ENCODE measurements at places on chromosomes 11 and 22.

GRCh38 chr11:82004537-82005213 lies 729.0 kb downstream of the FAM181B start:
- no peak for DNase-seq

- no peak for DNase-seq
These were observed 44.0 kb downstream of the PIK3C2A start for GRCh38 chr11:17163736-17164135.

DNA sequence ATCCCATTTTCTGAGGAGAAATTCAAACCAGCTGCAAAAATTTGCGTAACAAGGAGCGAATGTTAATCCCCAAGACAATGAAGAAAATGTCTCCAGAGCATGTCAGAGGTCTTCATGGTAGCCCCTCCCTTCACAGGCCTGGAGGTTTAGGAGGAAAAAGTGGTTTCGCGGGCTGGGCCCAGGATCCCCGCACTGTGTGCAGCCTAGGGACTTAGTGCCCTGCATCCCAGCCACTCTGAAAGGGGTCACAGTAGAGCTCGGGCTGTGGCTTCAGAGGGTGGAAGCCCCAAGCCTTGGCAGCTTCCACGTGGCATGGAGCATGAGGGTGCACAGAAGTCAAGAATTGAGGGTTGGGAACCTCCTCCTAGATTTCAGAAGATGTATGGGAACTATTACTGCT lies 87.4 kb downstream of the BRD1 start:
- no peak for DNase-seq

DNA sequence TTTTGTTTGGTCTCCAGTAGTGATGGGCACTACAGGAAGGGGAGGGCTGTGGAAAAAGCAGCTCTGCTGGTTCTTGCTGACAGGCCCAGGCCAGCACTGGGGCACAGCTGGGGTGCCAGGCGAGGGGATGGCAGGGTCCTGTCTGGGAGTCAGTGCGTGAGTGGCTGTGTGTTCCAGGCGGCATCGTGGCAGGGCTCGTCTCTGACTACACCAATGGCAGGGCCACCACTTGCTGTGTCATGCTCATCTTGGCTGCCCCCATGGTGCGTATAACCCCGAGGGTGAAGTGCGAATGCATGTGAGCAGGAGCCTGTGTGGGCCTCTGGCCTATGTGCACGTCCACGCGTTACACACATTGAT lies 20.9 kb downstream of the SLC37A2 start:
- no peak for DNase-seq

GRCh38 chr11:122418032-122418431 lies 237.5 kb upstream of the UBASH3B start:
- no peak for DNase-seq

- no peak for DNase-seq
These were observed 87.8 kb upstream of the BMAL1 start for GRCh38 chr11:13189561-13190426.

DNA sequence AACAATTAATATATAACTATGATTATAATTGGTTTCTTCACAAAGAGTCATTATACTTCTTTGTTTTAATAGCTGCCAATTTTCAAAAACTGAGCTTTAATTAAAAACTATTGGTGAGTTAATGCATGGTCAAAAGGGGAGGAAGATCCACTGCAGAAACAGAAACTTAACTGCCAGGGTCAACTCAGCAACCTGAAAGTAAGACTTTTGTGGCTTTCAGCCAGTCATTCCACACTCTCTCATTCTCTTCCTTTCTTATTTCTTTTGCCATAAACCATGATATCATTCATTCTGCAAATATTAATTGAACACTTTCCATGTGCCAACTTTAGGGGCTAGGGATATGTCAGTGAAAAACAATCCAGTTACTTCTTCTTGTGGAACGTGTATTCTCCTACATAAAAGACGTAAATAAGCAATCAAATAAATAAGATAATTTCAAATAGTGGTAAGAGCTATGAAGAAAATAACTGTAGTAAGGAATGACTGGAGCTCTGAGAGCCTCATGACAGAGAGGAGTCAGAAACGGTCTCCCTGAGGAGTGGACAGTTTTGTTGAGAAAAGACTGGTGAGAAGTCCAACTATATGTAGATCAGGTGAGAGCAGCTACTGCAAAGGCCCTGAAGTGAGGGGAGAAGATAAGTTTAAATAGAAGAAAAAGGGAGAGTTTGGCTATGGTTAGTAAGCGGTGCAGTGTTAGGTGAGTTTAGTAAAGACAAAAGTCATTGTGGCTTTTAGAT lies 130.5 kb downstream of the GRIA4 start:
- no peak for DNase-seq

DNA sequence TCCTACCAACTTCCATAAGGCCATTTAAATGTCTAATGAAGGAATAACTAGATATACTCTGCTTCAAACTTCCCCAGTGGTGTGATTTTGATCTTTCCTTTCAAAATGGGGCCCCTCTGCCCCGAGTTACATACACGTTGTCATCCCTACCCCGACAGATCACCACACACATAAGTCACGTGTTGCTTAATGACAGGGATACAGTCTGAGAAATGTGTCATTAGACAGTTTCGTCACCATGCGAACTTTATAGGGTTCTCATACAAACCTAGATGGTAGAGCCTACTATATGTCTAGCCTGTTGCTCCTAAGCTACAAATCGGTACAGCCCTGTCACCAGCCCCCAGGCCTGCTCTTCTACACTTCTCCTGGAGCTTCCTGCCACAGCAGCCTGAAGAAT lies 49.8 kb upstream of the SCUBE2 start:
- DNase-seq: no peak

GRCh38 chr11:84345597-84345996 lies 1059.4 kb upstream of the CCDC90B start:
- DNase-seq: no peak
